Astrocyte (in vitro differentiated cells and primary cell): ENCODE measurements at places on chromosomes 12 and 14.

GRCh38 chr12:96444399-96444798 lies 44.2 kb upstream of the CDK17 start:
- H3K4me1 ChIP-seq, result peaks cover 16% of the 10 kb centered on the region
- no peak overlapping the region for H3K4me3 ChIP-seq
- H3K36me3 ChIP-seq, result no peaks in the 10 kb centered on the region
- no peak overlapping the region for H3K27ac ChIP-seq
- DNase-seq, result no peak

DNA sequence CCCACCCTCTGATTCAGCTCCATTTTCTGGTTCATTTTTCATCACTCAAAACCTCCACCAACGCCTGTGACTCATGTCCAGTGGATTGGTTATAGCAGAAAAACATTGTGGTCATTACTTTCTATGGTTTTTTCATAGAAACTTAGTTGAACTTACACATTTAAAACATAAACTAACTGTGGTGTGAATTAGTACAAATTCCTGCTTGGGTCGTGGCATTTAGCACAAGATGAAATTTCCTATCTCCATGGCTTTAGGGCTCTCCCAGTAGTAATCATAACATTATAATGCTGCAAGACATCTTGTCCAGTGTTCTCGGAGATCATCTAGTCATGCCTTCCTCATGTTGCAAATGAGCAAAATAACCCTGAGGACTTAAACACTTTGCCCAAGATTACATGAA lies 7.1 kb downstream of the RNASE7 start:
- no peak overlapping the region for H3K4me3 ChIP-seq
- H3K4me1 ChIP-seq, result peaks cover 2% of the 10 kb centered on the region
- no peaks in the 10 kb centered on the region for H3K36me3 ChIP-seq
- peak; percentile 73 for DNase-seq
- H3K27me3 ChIP-seq, result peaks cover 5% of the 10 kb centered on the region

DNA sequence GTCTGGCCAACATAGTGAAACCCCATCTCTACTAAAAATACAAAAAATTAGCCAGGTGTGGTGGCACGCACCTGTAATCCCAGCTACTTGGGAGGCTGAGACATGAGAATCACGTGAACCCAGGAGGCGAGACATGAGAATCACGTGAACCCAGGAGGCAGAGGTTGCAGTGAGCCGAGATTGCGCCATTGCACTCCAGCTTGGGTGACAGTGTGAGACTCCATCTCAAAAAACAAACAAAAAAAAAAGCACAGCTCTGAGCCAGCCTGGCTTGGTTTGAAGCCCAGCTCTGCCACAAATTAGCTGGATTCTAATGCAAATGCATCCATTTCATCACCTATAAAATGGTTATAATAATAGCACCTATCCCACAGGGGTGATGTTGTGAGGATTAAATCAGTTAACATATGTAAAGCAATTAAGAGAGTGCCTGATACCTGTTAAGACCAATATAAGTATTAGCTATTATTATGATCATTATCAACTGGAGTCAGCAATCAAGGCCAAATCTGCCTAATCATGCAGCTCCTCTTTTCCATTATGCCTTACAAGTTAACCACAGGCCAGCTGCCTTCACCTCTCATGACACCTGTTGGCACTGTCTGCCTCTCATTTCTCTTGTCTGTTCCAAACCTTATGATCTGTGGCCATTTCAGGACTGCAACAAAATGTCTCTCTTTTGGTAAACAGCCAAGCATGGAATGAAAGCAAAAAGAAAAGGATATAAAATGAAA lies 2.1 kb downstream of the GNPTAB start:
- no peak for DNase-seq
- H3K36me3 ChIP-seq, result no peaks in the 10 kb centered on the region
- no peak overlapping the region for H3K4me3 ChIP-seq

GRCh38 chr14:77605392-77605972 lies 11.0 kb downstream of the SPTLC2 start:
- no peak overlapping the region for H3K27ac ChIP-seq
- H3K27me3 ChIP-seq, result no peaks in the 10 kb centered on the region
- H3K4me3 ChIP-seq, result no peak overlapping the region
- peaks cover 22% of the 10 kb centered on the region for H3K4me1 ChIP-seq

GRCh38 chr12:27711967-27712366 lies 1.3 kb downstream of the MRPS35 start:
- no peak overlapping the region for H3K27ac ChIP-seq
- H3K4me3 ChIP-seq, result peak overlapping the region; percentile 87
- H3K36me3 ChIP-seq, result peaks cover 6% of the 10 kb centered on the region
- no peaks in the 10 kb centered on the region for H3K27me3 ChIP-seq
- H3K4me1 ChIP-seq, result no peaks in the 10 kb centered on the region

- H3K27ac ChIP-seq, result no peak overlapping the region
- no peaks in the 10 kb centered on the region for H3K36me3 ChIP-seq
- peaks cover 44% of the 10 kb centered on the region for H3K27me3 ChIP-seq
- H3K4me1 ChIP-seq, result peaks cover 12% of the 10 kb centered on the region
- no peak for DNase-seq
These were observed 853 bp downstream of the TTC9 start for GRCh38 chr14:70642303-70643235.

DNA sequence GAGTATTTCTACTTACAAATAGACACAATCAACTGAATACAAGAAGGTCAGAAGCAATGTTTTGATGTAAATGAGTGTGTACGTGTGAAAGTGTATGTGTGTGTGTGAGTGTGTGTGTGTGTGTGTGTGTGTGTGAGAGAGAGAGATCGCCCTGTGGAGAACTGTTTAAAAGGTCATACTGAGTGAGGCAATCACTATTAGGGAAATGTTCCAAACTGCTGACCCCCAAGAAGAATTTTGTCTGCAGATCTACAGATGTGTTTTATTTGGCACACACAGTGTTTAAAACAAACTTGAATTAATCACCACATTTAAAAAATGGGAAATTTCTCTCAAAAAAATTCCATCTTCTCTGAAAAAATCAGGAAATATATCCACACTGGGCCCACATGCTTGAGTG lies 1069.1 kb downstream of the SLC6A15 start:
- H3K27me3 ChIP-seq, result no peaks in the 10 kb centered on the region
- no peak overlapping the region for H3K27ac ChIP-seq
- H3K36me3 ChIP-seq, result no peaks in the 10 kb centered on the region
- H3K4me1 ChIP-seq, result no peaks in the 10 kb centered on the region

GRCh38 chr12:77847060-77847541 lies 16.4 kb downstream of the NAV3 start:
- peak; percentile 47 for DNase-seq
- peak overlapping the region; percentile 53 for H3K27ac ChIP-seq
- no peaks in the 10 kb centered on the region for H3K36me3 ChIP-seq
- H3K27me3 ChIP-seq, result no peaks in the 10 kb centered on the region
- peaks cover 27% of the 10 kb centered on the region for H3K4me1 ChIP-seq

DNA sequence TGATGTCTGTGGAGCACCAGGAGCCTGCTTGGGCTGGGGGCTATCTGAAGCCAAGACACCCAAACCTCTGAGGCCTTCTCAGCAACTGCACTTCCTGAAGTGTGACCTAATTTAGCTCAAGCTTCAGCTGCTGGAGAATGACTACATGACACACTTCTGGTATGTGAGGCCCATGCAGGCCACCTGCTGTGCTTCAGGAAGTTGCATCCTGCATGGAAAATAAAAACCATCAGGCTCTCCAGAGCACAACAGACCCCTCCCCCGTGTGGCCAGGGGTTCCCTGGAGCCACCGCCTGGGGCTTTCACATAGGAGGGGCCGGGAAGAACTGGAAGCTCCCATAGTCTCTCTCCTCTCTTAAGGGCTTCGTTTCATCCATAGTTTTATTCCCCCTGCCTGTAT lies 217.7 kb downstream of the SLC15A4 start:
- no peaks in the 10 kb centered on the region for H3K4me1 ChIP-seq
- no peak overlapping the region for H3K4me3 ChIP-seq
- DNase-seq, result no peak
- no peaks in the 10 kb centered on the region for H3K36me3 ChIP-seq
- H3K27me3 ChIP-seq, result no peaks in the 10 kb centered on the region
